ENCODE measurements at places on chromosomes 13 and 19.

DNA sequence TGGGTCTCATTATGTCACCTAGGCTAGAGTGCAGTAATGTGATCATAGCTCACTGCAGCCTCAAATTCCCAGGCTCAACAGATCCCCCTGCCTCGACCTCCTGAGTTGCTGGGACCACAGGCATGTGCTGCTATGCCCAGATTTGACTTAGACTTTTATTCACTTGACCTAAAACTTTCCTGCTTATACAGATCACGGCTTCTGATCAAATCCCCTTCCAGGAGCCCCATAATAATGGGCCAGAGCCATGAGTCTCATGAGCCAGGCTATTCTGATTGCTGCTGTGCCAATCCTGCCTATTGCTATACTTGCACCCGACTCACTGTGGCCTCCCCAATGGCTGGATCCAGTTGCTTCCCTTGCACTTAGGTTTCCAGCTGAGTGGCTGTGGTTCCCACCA, 42.0 kb downstream of the C1QTNF9 start:
- DNase-seq, result no peak

- no peak for DNase-seq
Observed at GRCh38 chr13:110331362-110331761, 24.3 kb downstream of the COL4A2 start.

DNA sequence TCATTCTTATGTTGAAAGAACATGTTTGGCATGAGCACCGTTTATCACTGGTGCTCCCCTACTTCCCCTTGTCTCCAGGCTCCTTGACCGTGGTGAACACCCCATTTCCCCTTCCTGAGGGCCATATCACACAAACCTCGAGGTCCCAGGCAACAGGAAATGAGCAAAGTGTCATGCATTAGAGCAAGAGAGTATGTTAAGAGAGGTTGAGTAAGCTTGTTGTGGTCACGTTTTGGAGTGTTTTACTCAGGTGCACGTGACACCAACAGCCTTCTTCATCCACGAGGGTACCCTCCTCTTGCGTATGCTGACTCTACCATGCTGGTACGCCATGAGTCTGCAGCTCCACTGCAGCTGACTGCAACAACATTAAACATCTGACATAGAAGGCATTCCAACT, 482.2 kb upstream of the NBEA start:
- DNase-seq, result no peak

- DNase-seq, result no peak
Observed at GRCh38 chr19:11457115-11457514, 21.7 kb downstream of the PRKCSH start.

- no peak for DNase-seq
Observed at GRCh38 chr13:77740097-77740735, 42.7 kb downstream of the SLAIN1 start.

- DNase-seq, result no peak
Observed at GRCh38 chr13:106276876-106277275, 258.6 kb downstream of the EFNB2 start.

GRCh38 chr19:28563964-28564921, 648.7 kb downstream of the UQCRFS1 start:
- DNase-seq, result no peak

GRCh38 chr19:33868076-33868735, 71.5 kb downstream of the KCTD15 start:
- no peak for DNase-seq

GRCh38 chr13:40779796-40780285, 8.9 kb upstream of the MRPS31 start:
- no peak for DNase-seq

DNA sequence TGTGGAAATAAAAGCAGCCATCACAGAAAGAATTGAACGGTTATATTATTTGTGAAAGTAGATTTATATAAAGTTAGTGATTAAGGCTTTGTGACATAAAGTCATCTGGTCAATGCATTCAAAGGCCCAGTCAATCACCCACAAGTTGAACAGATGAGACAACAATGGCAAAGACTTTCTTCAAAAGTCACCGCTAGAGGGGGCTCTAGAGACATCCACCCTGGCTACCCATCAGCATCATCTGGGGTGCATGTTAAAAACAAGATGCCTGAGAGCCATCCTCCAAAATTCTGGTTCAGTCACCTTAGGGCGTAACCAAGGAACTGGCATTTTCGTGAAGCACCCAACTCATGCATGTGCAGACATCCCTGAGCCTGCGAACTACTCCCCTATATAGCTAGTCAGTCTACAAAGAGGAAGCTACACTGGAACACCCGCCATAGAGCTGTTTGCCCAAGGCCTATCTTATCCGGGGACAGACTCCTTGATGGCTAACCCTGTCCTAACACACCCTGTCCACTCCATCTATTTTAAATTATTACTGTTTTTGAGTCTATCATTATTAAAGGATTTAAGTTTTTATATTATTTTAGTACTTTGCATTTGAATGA, 970.5 kb downstream of the UQCRFS1 start:
- DNase-seq, result no peak

GRCh38 chr13:51180853-51181511, 41.2 kb upstream of the FAM124A start:
- DNase-seq, result no peak

DNA sequence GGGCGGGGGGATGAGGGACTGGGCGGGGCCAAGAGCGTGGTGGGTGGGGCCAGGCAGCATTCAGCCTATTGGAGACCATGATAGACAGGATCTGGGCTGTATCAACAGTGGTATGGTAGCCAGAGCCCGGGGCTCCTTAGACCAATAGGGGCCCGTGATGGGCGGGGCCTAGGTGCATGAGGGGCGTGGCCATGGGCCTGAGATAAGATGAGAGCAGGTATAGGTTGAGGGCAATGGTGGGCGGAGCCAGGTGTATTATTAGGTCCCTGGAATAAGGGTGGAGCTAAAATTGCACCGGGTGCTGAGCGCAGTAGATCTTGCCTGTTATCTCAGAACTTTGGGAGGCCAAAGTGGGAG, 5.3 kb downstream of the ABCA7 start:
- no peak for DNase-seq

- DNase-seq, result no peak
Observed at GRCh38 chr19:43504426-43505185, at the start of gene PHLDB3. Gene PHLDB3 (minus strand): TSS chr19:43504746. CDS start chr19:43504118, 628 bp downstream.

DNA sequence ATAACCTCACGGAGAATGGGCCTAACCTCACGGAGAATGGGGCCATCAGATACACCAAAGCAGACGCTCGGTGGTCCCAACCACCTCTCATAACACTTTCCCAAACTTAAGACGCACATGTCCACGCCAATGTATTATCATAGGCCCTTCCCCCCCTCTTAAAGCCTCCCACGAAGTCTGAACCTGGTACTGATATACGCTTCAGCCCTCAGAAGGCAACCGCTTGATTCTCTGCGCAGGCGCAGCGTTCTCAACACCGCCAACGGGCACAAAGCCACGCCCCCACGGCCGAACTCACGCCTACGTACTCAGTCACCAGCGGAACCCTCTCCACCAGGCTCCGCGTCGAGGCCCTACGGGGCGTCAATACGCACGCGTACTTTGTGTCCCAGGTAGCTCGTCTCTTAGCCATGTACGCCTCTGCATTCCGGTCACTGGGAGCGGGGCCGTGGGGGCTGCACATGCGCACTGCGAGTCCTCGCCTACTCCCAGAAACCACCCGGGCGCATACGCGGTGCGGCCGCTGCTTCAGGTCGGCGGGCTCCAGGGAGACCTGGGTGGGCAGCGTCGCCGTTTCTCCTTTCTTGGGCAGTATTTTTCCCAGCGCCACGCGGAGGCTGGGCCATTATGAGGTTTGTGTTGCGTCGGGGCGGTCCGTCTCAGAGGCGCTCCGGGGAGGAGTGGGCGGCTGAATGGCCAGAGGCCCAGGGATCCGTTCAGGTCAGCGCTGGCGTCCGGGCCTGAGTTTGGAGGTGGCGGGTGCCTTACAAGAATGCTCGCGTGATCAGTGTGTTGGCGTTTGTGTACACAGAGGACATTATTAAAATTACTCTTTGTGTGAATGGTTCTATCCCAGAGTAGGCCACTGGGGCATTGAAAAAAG, 25.3 kb downstream of the ZNF582 start:
- DNase-seq, result peak; percentile 82

DNA sequence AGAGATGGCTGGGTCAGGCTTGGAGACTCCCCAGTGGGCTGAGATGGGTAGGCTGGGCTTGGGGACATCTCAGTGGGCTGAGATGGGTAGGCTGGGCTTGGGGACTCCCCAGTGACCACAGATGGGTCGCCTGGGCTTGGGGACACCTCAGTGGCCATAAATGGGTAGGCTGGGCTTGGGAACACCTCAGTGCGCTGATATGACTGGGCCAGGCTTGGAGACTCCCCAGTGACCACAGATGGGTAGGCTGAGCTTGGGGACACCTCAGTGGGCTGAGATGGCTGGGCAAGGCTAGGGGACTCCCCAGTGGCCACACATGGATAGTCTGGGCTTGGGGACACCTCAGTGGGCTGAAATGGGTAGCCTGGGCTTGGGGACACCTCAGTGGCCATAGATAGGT, 12.8 kb downstream of the IQCN start:
- no peak for DNase-seq

GRCh38 chr13:21632196-21632595, 28.2 kb upstream of the MICU2 start:
- DNase-seq, result no peak

DNA sequence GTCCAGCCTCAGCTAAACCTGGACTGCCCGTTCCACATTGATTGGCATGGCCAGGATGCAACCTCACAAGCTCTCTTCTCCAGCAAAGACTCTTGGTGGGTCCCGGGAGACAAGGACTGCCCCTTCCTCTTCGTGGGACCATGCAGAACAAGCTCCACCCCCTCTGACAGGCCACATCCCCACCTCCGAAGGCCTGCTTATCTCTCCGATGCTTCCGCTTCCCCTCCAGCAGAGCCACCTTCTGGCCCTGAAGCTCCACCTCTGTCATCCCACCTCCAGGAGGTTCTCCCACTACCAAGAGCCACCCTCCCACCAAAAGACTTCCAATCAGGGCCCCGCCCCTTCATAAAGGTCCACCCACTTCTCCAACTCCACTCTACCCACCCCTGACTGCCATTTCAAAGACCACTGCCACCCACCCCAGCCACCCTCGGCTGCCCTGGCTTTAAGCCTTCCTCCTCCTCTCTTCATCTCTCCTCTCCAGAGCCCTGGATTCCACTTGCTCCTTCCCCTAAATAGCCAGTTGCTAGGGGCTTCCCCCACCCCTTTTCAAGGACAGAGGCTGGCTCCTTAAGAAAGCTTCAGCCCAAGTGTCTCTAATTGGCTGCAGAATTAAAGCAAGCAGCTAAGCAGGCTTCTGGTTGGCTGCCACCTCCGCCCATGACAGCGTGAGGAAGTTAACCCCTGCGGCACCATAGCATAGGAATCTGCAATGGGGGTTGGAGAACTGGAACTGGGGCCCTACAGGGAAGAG, 9.9 kb downstream of the LRFN1 start:
- DNase-seq, result no peak

DNA sequence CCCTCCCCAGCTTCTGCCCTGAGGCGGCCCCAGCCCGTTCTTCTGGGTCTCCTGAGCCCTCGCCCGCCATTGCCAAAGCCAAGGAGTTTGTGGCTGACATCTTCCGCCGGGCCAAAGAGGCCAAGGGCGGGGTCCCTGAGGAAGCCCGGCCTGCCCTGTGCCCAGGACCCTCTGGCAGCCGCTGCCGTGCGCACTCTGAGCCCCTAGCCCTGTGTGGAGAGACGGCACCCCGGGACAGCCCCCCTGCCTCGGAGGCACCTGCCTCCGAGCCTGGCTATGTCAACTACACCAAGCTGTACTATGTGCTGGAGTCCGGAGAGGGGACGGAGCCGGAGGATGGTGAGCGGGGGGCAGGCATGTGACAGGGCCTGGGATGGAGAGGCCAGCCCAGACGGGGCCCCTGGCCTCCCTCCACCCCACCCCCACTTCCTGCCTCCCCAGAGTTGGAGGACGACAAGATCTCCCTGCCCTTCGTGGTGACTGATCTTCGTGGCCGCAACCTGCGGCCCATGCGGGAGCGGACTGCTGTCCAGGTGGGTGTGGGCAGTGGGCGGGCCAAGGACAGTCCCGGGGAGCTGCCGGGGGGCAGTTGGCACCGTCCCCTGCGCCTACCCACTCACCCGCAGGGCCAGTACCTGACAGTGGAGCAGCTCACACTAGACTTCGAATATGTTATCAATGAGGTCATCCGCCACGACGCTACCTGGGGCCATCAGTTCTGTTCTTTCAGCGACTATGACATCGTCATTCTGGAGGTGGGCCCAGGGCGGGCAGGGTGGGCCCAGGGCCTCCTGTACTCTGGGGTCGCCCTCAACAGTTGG, 7.0 kb downstream of the DCAF15 start:
- no peak for DNase-seq

DNA sequence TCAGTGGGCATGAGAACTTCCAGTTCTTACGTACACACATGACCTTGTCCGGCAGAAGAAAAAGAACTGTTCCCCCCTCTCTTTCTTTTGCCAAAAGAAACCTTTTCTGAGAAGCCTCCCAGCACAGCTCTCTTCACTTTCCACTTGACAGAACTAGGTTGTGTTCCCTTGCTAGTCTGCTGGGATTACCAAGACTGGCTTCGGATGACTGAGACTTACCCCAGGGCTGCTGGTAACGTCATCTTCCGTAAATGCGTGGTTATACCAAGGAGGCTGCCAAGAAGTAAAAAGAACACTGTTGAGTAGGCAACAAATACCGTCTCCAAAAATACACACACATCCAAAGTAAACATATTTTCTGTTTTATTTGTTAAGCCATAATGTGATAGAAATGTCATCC, 908.2 kb downstream of the EFNB2 start:
- DNase-seq, result no peak

DNA sequence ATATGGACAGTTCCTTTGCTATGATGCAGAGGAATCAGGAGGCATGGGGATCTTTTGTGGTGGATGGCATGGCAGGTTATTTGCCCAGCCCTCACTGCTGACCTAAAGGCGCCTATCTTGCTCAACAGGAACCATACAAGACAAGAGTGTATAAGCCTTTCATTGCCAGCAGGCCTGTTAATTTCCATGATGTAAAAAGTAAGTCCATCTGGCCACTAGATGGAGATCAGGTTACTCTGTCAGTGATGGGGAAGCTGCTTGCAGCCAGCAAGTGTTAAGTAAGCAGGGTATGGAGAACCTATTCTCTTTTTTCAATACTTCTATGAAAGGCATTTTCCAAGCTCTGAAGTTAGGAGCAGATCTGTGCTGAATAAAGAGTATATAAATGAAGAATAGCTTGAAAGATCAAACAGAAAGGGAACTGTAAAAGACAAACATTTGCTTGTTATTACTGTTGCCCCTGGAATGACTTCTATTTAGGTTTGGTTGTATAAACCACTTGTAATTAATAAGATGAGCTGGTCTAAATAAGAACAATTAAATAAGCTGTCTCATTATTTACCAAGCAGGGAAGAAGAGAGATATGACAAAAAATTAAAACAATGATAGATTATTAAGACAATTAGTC, 210.9 kb downstream of the RGCC start:
- no peak for DNase-seq

- no peak for DNase-seq
Observed at GRCh38 chr19:50896591-50897190, 14.5 kb downstream of the KLK4 start.

DNA sequence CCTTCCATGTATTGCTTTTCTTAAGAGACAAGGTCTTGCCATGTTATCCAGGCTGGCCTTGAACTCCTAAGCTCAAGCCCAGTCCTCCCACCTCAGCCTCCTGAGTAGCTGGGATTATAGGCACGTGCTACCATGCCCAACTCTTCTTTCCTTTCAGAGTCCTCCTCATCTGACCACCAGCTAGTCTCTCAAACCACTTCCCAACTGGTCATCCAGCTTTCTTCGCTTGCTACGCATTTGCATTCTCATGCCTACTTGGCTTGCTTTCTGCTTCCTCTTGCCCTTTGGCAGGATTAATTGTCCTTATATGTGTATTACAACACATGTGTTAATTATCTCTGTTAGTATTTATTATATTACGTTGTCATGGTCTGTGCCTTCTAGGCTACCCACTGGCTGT, 6.3 kb downstream of the GPR18 start:
- DNase-seq, result no peak

All from omental fat pad (tissue), 4 donors.